Prostate gland (tissue), 2 donors: ENCODE measurements at places on chromosomes 2 and 18. TPM values are rescaled to one million over a fixed set of nuclear protein-coding genes. Genes with fewer than 3 reads are reported as not detected.

Gene PLEK
- total RNA-seq: 2.1 TPM

Gene CD8B2
- 0.55 TPM for total RNA-seq

Gene IL37
- total RNA-seq: not detected

Gene ACVR1C
- 2.0 TPM for total RNA-seq

Gene TXNDC2
- not detected for total RNA-seq

Gene L3MBTL4
- 20.5 TPM for total RNA-seq

Gene ZC3H6
- 10.5 TPM for total RNA-seq

Gene KHK
- 7.0 TPM for total RNA-seq

Gene PLEKHM3
- total RNA-seq: 28.6 TPM

Gene RUFY4
- 0.11 TPM for total RNA-seq

Gene FKBP1B
- total RNA-seq: 8.5 TPM

Gene CCDC102B
- total RNA-seq: 2.9 TPM

Gene SETBP1
- total RNA-seq: 45.1 TPM
